NCI-H1930 (cell line): ENCODE measurements at places on chromosomes 16 and 17.

GRCh38 chr16:83996481-83997252, 28.6 kb downstream of the NECAB2 start:
- DNase-seq, result no peak

DNA sequence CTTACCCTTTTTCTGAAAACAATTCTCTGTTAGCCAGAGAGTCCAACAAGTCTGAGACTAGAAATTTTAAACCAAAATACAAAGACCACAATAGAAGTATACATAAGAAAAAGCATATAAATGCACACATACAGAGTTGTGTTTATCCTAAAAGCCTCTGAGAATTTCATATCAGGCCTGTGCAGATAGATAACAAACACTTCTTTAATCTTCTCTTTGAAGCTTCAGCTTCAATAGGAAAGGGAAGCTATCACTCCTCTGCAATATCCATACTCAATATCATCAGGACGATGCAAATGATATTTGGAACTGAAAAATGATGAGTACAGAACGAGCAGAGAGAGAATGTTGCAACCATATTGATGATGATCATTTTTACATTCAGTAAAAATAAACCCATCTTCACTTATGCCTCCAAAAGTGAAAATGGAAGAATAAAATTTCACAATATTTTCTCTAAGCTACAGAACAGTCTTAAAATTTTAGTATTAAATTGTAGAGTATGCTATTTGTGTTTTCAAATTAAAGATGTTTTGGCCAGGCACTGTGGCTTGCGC, 61.6 kb downstream of the SKAP1 start:
- no peak for DNase-seq

GRCh38 chr17:39208893-39209292, 8.8 kb downstream of the RPL19 start:
- DNase-seq, result no peak

GRCh38 chr17:76994237-76994637, 126.0 kb downstream of the MGAT5B start:
- DNase-seq, result no peak

- no peak for DNase-seq
These were observed 10.2 kb downstream of the DPEP1 start for GRCh38 chr16:89623511-89624261.

DNA sequence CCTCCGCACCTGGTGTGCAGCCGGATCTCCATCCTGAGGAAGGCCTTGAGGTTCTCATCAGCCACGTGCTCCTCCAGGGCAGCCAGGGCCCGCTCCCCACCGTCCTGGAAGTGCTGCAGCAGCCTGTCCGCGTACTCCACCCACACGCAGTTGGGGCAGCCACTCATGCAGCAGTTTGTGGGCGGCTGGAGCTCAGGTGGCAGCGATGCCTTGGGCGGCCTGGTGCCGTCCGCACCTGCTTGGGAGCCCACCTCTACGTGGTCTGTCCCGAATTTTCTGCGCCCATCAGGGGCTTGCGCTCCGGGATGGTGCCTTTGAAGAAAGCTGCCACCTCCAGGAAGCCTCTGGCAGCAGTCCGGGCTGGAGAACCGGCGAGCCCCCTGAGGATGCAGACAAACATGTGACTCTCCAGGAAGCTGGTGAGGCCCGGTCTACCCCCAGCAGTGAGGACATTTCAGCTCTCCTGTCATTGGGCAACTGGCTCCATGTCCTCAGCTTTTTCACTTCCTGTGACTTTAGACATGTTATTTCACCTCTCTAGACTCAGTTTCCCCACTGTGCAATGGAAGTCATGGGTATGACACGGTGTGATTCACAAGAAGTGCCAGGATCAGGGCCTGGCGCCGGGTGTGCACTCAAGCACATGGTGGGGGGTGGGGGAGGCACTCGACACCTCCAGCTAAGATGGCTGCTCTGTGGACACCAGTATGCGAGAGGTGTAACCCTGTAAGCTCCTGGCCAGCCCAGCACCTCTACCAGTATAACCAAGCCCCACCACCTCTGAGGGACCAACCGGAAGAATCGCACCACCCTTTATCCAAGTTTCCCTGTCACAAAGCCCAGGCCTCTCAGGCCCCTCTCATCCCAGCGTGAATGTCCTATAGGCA, 957 bp downstream of the OXLD1 start:
- no peak for DNase-seq

GRCh38 chr17:21394265-21394664, 18.1 kb downstream of the KCNJ12 start:
- no peak for DNase-seq

- no peak for DNase-seq
These were observed 36.5 kb upstream of the SBK1 start for GRCh38 chr16:28255838-28256237.

- DNase-seq, result no peak
These were observed 11.9 kb downstream of the TVP23A start for GRCh38 chr16:10806698-10807097.

DNA sequence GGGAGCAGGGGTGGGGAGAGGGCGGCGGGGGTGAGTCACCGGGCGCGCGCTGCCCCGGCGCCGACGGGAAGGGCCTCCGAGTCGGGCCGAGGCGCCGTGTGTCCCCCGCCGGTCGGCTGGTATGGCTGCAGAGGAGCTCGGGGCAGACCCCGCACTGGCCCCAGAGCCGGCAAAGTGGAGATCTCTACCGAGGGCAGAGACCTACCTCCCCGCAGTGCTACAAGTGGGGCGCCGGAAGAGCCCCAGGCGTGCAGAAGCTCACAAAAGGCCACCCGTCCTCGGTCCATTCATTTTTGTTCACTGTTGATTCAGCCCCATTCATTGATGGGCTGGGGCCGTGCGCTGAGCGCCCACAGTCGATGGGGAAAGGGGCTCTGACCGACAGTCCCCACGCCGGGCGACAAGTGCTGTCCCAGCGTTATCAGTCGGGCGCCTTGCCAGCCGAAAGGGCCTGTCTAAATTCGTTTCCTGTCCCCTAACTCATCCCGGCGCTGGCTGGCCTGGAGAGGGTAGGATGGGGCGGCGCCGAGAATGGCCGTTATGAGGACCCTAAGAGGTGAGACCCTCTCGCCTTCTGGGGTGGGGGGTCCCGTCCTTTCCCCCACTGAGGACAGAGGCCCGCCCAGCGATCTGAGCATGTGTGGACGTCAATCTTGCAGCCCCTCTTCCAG, 709 bp upstream of the ENO3 start:
- peak; percentile 62 for DNase-seq

DNA sequence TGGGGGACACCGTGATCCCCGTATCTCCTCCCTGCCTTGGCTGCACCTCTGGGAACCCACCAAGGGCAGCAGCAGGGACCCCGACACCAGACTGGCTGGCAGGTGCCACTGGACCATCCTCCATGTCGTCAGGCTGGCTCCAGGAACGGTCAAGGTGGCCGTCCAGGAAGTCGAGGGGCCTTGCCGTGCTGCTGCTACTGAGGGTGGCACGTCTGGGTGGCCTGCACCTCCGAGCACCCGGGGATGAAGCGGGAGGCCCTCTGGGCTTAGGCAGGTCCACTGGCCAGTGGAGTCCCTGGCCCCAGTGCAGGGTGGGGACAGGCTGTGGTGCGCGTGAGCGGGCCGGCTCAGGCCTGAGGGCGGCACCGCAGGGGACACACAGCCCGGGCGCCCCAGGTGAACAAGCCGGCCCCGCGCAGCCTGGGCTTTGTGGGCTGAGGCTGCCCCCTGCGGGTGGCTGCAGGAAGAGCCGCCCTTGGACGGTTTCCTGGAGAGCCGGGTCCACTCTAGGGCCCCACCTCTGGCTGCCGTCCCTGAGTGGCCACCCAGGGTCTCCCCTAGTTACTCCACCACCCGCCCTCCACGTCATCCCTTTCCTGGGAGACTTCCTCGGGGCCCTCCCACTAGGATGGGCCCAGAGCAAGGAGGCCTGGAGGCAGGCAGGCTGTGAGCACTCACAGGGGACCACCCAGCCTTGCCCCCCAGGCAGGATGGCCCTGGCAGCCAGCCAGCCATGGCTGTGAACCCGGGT, 42.8 kb upstream of the ZC3H18 start:
- DNase-seq, result peak; percentile 40
